SW480 (cell line): ENCODE measurements at places on chromosomes 3 and 15.
A peak's percentile ranks its signal among the peaks of the same experiment; 100 is the strongest.

DNA sequence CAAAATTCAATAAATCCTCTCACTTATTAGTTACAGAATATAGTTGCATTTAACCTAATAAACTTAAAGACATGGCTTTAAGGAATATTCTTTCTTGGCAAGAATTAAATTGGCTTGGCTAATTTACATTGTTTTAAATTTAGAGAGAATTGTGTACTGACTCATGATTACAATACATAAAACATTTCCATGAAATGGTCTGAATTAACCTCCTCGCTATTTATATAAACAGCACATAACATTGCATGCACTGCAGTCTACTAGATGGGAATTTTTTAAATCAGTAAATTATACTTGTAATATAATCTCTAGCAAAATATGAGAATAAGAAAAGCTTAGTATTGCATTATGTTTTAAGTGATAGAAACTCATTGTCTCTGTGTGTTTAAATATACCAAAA lies 268.9 kb downstream of the SHOX2 start:
- DNase-seq = no peak

DNA sequence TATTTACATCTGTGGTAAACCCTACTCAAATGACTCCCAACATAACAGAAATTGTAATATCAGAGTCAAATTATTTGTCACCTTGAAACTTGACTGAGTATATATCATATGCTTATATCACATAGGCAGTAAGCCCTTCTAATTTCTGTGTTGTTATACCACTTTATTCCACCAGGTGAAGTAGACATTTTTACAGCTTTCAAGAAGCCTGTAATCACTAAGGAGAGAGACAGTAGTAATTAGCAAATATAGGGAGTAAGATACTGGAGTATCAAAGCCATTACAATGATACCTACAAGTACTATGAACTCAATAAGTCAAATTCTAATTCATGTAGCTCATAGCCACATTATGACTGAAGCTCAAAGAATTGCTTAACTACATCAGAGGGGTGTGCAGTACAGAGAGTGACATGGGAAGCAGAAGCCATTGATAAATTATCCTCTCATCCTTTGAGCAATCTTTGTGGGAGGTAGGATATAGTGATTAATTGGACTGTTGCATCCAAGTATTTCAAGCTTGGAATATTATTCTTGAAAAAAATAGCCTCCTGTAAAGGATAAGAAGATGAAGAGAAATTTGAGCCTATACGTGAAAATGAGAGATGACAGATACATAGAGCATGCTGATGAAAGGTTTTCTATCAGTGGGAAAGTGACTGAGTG lies 1005.9 kb downstream of the ZPLD1 start:
- DNase-seq = peak; percentile 1

DNA sequence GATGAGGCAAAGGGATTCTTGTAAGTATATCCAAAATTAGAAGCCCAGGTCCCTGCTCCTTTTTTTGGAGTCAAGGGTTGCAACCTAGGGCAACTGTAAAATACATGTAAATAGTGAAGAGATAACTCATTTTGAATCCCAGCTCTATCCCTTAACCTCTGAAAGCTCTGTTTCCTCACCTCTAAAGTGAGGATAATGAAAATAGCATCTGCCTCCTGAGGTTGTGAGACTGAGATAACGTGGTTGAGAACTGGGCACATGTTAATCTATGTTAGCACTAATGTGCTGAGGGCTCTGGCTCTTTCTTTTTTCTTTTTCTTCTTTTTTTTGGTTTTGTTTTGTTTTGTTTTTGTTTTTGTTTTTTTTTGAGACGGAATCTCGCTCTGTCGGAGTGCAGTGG lies 4.8 kb upstream of the NKTR start:
- no peak for DNase-seq

- no peak for DNase-seq
These were observed 103.3 kb downstream of the TBL1XR1 start for GRCh38 chr3:177093966-177094365.

DNA sequence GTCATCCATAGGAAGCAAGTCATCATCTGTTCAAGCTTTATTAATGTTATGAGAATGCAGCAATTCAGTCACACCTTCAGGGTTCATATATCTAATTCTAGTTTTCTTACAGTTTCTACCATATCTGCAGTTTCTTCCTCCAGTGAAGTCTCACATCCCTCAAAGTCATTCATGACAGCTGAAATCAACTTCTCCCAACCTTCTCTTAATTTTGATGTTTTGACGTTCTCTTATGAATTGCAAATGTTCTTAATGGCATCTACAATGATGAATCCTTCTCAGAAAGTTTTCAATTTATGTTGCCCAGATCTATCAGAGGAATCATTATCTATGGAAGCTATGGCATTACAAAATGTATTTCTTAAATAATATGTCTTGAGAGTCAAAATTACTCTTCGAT lies 210.4 kb upstream of the ZBTB20 start:
- no peak for DNase-seq

DNA sequence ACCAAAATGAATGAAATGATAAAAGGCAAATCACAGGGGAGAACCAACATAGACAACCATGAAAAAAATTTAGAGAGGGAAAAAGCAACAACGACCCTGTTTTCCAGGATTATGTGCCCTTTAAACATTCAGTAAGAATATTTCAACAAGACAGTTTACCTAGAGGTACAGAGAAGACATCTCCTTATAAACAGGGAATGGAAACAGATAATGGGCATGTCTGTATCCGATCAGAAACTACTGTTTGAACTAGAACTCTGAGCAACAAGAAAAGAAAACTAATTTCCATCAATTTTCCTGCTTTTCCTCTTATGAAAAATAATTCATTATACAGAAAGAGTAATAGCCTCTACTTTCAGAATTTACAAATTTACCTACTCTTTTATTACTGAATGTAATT lies 39.3 kb downstream of the DLG1 start:
- DNase-seq = no peak

DNA sequence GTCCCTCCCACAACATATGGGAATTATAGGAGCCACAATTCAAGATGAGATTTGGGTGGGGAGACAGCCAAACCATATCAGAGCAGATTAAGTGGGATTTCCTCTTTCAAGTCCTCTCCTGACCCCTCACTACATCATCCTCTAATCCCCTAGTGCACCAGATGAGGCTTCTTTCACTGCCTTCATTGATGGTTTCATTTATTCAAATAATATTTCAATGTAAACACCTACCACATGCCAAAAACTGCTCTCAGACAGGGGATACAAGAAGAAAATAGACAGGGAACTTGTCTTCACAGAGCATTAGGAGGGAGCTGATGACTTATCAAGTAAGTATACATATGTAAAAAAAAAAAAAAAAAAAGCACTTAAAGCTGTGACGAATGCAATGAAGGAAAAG lies 180.2 kb downstream of the NTRK3 start:
- no peak for DNase-seq

GRCh38 chr3:135329479-135329878 lies 534.4 kb downstream of the EPHB1 start:
- no peak for DNase-seq

DNA sequence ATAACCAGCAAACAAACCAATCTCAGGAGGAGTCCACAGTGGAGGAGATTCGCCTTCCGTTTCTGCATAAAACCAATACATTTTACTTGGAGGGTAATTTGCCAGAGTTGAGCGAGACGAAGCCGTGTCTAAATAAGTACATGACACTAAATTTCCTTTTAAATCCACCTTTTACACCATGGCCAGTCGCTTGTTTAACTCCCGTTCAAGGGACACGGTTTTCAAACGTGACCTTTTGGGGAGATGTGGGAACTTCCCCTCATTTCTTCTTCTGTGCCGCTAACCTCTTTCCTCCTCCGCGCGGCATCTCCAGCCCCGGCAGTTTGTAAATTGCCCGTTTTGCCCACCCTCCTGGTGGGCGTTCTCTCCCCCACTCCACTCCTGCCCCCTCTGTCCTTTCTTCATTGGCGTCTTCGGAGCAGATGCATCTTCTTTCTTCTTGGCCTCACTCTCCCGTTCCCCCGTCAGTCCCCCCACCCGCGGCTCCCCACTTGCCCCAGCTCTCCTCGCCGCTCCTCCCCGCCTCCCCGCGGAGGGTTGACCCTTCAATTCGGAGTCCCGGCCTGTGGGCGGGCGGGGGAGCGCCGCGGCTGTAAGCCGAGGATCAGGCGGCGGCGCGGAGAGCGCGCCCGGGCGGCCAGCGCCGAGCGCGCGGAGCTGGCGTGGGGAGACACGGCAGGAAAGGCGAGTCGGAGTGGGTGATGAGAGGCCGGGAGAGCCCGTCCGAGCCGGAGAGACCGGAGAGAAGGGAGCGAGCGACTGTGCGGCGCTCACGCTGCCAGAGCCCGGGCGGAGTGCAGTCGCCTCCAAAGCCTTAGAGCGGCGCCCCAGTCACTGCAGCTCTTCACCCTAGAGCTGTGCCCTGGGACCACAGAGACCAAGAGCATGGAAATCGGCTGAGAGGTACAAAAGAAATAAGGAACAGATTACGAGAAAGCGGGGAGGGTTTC lies at the start of gene NLGN1:
TSS of gene NLGN1 (plus strand) at position 584 of the 950 bp plus-strand sequence.
- DNase-seq = peak; percentile 58

GRCh38 chr3:99250821-99251355 lies 349.4 kb upstream of the DCBLD2 start:
- DNase-seq = no peak

DNA sequence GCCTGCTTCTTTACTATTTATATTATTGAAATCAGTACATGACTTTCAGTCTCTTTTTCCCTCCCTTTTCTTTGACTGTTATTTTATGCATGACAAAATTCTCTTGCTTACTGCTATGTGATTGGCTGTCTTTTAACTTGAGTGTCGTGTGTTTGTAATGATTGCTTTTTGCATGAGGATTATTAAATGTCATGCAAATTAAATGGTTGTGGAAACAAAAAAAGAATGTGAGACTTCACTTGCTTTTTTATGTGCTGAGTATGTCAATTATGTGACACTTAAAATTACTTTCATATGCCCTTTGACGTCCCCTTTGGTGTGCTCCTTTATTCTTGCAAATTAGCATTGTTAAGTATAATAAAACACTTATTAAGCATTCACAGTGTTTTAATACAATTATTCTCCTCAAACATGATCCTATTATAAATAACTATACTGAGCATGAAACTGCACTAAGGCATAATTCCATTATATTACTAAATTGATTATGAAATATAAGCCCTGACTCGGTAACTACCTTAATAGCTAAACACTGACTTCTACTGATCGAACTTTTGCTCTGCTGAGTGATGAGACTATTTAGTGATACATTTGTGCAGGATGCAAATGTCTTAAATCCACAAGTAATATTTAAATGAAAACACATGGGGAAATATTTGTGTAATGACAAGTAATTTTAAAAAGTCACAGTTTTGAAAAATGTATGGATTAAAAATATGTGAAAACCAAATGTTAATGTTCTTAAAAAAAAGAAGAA lies 401.7 kb downstream of the NLGN1 start:
- DNase-seq = no peak

DNA sequence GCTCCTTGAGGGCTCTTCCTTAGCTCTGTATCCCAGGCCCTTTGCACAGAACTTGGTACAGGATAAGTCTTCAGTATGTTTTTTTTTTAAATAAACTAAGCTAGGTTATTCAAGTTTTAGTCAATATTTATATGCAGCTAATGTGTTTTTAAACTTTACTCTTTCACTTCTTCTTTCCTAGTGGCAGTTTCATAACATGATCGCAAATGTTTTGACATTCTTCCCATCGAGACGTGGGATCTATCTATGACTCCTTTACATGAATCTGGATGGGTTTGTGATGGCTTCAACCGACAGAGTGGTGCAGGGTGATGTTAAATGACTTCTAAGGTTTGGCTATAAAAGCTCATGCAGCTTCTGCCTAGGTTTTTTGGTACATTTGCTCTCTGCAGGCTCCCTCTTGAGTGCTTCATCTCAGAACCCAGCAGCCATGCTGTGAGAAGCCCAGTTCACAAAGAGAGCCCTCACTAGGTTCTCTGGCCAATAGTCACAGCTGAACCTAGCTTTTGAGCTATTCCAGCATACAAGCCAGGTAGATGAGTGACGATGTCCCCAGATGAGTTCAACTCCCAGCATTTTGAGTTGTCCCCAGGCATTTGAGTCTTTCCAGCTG lies 13.5 kb upstream of the MECOM start:
- no peak for DNase-seq

GRCh38 chr3:125115640-125116039 lies 59.8 kb upstream of the HEG1 start:
- no peak for DNase-seq

GRCh38 chr3:170470063-170471016 lies 51.7 kb downstream of the CLDN11 start:
- DNase-seq = no peak

- no peak for DNase-seq
These were observed 252.1 kb upstream of the KCNMB2 start for GRCh38 chr3:178284181-178284580.

DNA sequence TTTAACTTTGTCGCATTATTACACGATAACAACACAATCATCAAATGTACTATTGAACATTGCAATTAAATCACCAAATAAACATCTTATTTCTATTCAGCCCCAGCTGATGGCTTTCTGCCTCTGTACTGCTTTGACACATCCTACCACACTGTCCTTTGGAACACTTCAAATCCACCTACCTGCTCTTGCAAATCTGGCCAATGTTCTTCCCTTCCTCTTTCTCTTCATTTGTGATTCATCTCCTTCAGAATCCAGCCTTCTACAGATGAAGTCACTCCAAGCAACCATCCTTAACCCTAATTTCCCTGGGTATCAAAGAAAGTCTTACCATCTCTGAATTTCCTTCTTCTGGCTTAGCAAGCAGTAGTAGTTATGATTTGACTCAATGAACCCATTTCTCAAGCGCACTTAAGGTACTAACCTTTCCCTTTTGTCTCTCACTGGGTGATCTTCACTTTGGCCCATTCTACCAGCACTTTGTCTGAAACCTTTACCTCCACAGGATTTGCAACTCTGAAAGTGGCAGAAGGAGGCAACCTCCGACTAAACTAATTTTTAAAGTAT lies 502.9 kb downstream of the FOXP1 start:
- DNase-seq = no peak

- DNase-seq = no peak
These were observed 1.8 kb upstream of the PCBP4 start for GRCh38 chr3:51968883-51969678.

GRCh38 chr3:101466465-101467309 lies 46.3 kb downstream of the SENP7 start:
- DNase-seq = peak; percentile 14

- DNase-seq = no peak
These were observed 22.8 kb downstream of the C2CD4A start for GRCh38 chr15:62089616-62090015.

DNA sequence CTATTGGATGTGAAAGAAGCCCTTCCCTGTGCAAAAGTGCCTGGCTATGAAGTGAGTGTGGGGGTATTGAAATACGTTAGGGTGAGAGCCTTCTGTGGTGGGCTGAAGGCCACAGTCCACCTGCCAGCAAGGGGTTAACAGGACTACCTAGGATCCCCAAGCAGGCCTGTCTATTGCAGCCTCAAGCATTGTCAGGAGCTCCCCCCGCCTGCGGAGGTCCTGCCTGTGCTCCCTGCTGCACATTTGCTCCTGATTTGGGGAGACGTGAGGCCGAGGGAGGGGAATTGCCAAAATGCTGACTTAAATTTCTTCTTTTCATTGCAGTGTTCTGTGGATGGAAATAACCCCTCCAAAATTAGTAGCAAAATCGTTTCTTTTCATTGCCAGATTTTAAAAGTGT lies 56.2 kb downstream of the GABRG3 start:
- no peak for DNase-seq
